ENCODE measurements at places on chromosomes 5 and 9.
A peak's percentile ranks its signal among the peaks of the same experiment; 100 is the strongest.

- no peak for DNase-seq
Observed at GRCh38 chr5:80037366-80037765, 2.2 kb downstream of the THBS4 start.

DNA sequence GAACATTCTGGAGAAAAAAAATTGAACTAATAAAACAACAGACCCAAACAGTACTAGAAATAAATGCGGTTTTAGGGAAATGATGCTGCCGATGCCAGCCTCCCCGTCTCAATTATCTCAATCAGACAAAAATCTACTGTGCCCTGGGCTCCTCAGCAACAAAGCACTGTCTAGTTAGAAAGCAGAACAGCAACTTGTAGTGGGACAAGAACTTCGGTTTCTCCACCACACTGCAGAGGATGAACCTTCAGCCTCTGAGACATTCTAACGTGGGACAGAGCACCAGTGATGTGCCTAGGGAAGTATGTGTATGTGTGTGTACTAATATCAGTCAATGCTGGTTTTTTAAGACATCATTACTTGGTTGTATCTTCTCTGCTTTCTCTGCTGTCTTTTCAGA lies 11.1 kb upstream of the CAST start:
- no peak for DNase-seq

- DNase-seq: no peak
Observed at GRCh38 chr5:115520191-115520590, 24.4 kb downstream of the FEM1C start.

DNA sequence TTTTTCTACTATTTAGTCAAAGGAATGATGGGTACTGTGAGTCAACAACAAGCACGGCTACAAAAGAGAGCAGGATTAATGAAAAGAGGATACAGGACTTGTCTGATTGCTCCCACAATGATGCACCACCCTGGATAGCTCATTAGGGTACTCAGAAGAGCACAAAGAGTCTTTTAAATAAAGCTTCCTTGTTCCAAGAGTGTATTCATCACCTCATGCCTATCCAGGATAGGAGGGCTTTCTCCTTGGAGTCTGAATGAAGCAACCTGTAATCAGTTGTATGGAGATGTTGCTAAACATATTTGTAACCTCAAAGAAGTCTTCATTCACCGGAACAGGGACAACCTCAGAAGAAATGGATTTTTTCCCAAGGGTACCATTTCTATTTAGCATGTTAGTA lies 219.5 kb upstream of the TMEM161B start:
- no peak for DNase-seq

DNA sequence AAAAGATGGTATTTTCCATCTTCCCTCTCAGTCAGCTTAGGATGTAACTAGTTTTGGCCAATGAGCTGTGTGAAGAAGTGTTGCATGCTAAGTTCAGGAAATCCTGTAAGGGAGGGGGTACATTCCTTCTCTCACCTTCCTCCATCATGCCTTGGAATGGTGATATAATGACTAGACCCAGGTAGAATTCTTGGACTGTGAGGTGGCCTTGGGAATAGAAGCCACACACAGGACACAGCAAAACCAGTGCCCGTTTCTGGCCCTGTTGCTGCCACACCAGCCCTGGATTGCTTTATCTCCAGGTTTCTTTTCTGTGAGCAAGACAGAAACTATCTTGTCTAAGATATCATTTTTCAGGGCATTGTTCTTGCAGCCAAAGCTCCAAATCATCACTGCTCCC lies 10.5 kb upstream of the ZNF354A start:
- DNase-seq: no peak

GRCh38 chr9:98230789-98231188 lies 24.7 kb downstream of the TBC1D2 start:
- DNase-seq: no peak

DNA sequence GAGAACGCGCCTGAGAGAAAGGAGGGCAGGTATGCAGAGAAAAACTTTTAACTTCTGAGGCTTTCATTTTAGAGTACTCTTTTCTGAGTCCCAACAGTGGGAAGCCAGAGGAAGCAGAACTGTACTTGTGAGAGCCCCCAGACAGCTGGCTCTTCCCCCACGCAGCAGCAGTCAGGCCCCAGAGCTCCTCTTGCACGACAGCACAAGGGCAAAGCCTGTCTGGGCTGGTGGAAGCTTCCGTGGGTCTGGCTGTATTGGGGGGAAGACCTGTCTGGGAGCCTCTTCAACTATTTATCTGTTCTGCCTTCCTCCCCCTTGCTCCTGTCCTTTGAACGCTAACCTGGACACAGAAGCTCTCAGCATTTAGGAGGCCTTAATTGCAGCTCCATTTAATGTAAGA lies 68.2 kb downstream of the THBS4 start:
- no peak for DNase-seq

- peak; percentile 43 for DNase-seq
Observed at GRCh38 chr5:146340260-146341081, 1.8 kb downstream of the POU4F3 start.

DNA sequence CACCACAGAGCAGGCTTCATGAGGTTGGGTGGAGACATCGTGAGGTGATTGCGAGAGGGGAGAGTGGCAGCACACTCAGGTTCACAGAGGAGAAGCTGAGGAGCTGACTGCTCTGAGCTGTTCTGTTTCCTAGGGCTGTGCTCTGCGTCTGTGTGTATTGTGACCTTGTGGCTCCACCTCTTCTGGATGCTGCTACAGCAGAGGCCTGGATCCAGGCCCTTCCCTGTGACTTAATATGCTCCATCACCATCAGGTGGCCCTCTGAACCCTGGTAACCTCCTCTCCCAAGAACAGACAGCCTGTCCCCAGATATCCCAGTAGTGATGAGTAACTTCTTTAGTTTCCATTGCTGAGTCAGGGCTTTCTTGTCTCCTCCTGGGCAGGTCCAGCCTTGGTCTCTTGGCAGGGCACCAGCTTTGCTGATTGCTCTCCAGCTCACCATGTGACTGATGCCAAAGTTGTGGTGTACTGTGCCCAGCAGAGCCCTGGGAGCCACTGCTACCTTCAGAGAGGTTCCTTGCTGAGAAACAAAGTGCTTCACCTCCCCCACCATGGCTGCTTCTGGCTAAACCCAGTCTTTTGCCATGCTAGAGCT lies 212.8 kb upstream of the CHD1 start:
- DNase-seq: no peak

DNA sequence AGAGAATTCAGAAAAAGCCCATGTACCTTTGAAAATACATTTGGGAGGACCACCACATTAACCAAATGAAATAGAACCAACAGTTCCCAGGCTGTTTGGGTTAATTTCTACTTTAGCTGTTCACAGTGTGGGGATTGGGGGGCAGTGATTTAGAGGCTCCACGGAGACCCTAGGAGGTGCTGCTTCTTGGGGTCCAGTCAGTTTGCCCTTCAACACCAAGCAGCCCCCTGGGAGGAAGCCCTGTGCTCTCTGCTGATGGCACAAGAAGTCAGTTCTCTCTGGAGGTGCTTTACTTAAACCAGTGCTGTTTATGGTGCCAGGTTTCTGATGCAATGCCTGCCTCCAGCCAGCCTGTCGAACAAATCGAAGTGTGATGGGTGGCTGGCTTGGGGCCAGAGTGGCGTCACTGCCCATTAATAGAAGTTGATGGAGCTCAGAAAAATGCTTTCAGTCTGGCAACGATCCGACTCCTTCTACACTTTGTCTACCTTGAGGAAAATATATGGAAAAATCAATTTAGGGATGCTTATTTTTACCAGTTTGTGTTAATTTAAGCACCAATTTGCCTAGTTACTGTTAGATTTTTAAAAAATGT lies 134.0 kb downstream of the SNX18 start:
- peak; percentile 64 for DNase-seq

- DNase-seq: no peak
Observed at GRCh38 chr9:106896695-106897094, 33.7 kb downstream of the ZNF462 start.

DNA sequence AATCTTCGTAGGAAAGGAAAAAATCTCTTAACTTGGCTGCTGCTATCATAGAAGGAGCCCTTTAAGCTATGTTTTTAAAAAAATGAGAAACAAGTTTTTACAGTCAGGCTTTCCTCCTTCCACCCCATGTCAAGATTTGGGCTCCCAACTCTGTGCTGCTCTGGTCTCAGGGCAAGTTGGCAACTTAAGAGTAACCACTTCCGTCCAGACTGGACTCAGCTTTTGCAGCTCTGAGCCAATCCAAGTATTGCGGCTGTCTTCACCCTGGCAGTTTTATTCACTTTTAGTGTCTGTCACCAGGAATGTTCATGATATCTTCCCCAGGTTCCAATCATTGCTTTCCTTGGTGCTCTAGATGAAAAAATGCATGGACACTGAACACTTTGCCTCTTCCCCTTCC lies 115.9 kb upstream of the GAS1 start:
- DNase-seq: peak; percentile 85

DNA sequence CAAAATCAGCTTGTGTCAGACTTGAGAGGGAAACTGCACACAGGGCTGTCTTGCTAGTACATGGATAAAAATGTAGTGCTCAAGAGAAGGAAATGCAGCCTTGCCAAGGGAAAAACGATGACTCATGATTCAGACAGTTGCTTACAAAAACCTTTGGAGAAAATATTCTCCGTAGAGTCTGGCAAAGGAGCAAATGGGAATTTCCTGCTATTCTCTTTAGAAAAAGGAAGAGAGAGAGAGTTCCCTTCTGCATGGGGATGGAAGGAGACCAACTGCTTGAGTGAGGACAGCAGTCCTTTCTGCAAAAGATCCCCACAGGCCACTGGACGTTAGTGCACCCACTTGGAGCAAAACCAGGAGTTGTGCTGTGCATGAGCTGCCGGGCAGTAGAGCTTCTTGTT lies 7.6 kb downstream of the IFNB1 start:
- peak; percentile 90 for DNase-seq

DNA sequence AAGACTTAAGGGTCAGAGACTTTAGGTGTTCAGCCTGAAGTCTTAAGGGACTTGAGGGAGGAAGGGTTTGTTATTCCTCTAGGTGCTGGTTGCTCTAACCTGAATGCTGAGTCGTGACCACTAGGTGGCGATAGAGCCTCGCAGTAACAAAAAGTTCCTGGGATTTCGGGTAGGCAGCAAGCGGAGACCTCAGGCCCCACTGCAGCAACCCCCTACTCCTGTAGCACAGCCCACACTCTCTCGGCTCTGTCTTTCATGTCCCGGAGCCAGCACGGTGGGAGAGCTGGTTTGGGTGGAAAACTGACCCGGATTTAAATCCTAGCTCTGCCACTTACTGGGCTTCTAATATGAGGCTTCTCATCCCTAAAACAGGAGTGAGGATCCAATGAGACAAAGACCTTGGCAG lies 100.3 kb upstream of the PANK3 start:
- DNase-seq: peak; percentile 53

GRCh38 chr9:4102078-4102477 lies 197.8 kb downstream of the GLIS3 start:
- no peak for DNase-seq

- DNase-seq: no peak
Observed at GRCh38 chr5:68942169-68942568, 151.6 kb upstream of the SLC30A5 start.

DNA sequence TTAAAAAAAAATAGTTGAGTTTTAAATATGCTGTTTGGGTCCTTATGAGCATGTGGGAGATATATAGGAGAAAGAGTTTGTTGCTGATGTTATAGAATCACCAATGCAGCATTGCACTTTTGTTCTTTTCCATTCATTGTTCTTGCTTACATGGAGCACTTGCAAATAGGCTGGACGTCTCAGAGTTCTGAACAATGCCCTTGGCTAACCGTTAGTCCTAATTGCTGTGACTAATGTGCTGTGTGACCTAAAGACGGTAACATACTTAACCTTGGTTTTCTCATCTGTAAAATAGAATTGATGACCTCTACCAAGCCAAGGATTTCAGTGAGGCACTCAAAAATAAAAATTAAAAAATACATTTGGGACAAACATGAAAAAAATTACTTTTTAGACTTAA lies 29.8 kb downstream of the PIK3R1 start:
- DNase-seq: peak; percentile 39

DNA sequence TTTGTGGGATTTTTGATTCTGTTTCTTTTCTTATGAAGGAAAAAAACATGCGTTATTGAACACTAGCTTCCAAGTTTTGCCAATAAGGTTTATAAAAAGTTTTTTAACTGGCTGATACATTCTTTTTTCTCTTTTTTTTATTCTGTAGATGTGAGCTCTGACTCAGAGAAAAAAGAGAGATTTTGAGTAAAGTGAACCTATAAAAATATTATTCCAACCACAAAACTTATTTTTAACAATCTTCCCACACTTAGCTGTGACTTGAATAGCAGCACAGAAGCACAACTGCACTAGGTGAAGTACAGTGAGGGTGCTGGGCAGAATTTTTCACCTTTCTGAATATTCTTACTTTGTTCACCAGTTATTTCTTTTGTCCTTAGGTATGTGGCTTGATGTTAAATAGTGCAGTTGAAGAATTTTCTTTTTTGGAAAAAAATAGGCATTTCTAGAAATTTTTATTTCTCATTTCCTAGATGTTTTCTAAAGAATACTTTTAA lies 41.6 kb downstream of the CHSY3 start:
- no peak for DNase-seq

DNA sequence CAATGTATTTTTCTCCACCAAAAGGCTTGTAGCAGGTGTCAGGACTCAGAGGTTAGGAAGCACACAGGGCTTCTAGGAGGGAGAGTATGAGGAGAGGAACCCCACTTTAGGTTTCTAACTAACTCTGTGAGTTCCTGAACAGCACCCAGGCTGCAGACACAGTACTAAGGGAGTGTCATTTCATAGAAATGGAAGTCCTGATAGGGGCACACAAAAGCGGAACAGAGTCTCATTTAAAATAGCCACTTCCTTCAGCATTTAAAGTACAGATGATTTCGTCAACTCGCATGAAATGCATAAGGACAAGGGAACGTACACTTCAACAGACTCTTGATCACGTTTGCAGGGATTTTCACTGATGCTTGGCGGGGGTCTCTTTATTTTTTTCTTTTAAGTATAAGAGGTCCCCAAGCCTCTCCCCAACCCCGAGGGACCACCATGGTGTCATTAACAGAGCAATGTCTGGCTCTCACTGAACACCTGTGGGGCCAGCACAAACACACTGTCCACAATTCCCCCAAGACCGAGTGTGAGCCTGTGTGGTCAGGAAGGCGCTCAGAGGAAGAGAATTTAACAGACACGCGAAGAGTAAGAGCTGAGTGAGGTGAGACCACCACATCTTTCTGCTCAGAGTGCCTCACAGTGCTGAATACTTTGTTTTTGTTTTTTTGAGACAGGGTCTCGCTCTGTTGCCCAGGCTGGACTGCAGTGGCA lies 82.3 kb downstream of the SECISBP2 start:
- no peak for DNase-seq

Measured in fibroblast of gingiva (primary cell).